Hypothalamus (tissue), 51 donors: ENCODE measurements at places on chromosomes 5 and 9.

- no peak for DNase-seq
Observed at GRCh38 chr5:124810396-124811006, 64.1 kb upstream of the ZNF608 start.

GRCh38 chr5:73948720-73949119, 322.7 kb downstream of the ARHGEF28 start:
- DNase-seq: no peak

DNA sequence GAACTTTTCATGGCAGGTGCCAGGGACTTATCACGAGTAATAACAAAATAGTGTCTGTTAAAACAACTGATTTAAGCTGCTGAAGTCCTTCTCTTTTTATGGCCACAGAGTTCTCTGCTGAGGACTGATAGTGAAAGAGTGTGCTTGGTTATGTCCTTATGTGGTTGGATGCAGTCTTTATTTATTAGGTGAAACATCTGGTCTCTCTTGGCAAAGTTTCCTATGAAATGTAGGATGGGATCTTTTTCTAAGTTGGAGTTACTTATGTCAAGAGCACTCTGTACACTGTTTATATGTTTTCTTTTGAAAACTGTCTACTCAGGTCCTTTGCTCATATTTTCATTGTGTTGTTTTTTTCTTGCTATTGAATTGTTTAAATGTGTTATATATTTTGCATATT, 1816.1 kb upstream of the C9orf72 start:
- DNase-seq: no peak

- DNase-seq: no peak
Observed at GRCh38 chr5:38825494-38825893, 20.3 kb upstream of the OSMR start.

DNA sequence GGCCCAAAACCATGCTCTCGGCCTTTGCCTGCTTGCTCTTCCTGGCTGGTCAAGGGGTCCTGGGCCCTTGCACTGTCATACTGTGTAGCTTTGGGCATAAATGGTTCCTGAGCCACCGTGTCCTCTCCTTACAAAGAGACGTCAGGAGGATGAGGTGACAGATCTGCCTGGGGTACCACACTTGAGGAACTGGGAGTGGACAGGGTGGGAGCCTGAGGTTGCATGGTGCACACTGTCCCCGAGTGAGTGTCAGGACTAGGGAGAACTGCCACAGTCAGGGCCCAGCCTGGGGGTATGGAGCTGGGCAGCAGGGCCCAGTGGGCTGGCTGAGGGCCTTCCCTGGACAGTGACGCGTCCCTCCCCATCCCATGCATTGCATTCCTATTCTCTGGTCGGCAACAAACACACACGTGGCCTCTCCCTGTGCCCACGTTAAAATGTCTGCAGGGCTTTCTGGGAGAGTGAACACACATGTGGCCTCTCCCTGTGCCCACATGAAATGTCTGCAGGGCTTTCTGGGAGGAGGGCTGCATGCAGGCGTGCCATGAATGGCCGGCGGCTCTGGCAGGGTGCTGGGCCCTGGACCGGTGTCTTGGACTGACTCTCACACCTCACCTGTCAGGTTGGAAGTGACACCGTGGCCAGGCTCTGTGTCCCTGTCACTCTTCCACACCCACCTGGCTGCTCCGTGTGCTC, 122.1 kb upstream of the COL5A1 start:
- DNase-seq: no peak

DNA sequence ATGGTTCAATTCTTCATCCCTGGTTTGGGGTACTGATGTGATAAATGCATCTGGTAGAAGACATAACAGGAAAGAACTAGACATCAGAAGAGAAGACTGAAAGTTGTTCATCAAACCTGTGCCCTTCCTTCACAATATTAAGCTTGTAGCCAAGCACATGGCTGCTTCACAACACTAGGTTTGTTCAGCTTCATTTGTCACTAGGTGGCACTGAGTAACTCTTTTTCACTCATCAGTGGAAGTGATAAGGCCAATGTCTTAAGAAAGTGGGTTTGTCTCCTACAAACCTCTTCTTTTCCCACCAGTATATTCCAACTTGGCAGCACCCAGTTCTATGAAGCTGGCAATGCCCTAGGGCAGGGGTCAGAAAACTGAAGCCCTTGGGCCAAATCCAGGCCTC, 26.9 kb downstream of the ZNF484 start:
- no peak for DNase-seq

- DNase-seq: peak; percentile 69
Observed at GRCh38 chr5:177447066-177447610, 524 bp downstream of the PRR7 start.

DNA sequence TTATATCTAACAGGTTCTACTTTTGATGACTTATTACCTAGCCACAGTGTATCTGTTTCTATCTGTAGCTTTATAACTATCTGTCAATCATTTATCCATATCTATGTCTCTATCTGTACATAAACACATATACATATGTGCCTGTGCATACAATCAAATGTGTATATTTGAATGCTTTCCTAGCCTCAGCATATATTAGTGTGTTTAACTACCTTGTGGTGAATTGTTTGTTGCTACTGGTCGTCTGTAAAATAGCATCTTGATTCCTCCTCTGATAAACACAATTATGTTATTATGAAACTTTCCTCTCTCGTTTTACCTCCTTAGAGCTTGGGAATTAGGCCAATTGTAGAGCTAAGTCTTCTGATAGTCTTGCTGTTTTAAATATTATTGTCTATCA, 44.4 kb downstream of the PARP8 start:
- DNase-seq: no peak

- no peak for DNase-seq
Observed at GRCh38 chr9:115930472-115930871, 223.1 kb upstream of the PAPPA start.

DNA sequence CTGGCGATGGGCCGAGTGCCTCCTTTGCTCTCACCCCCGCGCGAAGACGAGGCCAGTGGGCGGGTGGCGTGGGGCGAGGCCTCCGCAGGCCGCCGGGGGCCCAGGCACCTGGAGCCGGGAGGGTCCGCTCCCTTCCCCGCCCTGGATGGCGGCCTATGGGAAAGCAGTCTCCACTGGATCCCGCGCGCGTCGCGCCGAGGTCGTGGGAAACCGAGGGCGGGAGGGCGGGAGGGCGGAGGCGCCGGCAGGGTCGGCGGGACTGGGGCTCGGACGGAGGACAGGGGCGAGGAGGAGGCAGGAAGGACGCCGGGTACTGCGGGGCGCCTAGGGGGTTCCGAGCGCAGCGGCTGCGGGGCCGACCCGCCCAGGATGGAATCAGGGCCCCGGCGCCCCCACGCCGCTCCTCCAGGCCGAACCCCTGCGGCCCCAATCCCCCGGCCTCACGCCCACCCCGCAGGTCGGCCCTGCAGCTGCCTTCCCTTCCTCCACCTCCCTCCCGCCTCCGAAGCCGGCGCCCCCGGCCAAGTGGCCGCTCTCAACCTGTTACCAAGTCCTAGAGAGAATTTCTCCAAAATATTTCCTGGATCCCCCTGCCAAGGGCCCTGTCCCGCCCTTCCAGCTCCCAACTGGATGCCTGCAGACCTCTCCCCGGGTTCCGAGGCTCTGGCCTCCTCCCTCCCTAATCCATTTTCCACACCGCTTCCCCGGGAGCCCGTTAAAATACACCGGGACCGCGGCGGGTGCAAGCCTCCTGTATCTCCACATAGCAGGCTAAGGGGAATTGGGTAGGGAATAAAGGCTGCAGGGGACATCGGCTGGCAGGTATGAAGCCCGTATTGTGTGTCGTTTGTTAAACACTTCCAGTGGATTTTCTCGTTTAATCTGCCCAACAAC, 146.3 kb downstream of the ERCC6L2 start:
- peak; percentile 50 for DNase-seq
